T-helper 2 cell treated with Interferon-gamma antibody and Interleukin-4, amounts not matched to agents 5 μg/mL and 100 μg/mL, for 36 hours (primary cell): ENCODE measurements at places on chromosomes 2 and 18.

GRCh38 chr18:36217348-36217747, 30.1 kb downstream of the MOCOS start:
- H3K27ac ChIP-seq = no peak overlapping the region
- H3K4me3 ChIP-seq = no peak overlapping the region
- no peak for DNase-seq

DNA sequence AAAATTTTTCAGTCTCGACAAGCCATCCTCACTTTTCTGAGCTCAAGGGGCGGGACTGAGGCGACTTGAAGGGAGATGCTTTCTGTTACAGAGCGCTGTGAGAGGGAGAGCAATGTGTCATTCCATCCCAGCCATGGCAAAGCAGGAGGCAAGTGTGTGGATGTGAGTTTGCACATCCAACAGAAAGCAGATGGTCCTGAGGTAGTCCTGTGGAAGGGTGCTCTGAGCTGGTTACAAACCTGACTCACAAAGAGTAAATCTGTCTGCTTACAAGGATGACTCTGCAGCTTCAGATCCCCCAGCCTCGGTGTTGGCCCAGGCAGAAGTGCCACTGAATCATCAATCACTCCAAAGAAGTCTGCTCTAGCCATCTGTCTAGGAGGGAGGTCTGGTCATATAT, 482.0 kb upstream of the DCC start:
- DNase-seq = no peak
- H3K4me3 ChIP-seq = no peak overlapping the region
- H3K36me3 ChIP-seq = no peaks in the 10 kb centered on the region
- no peaks in the 10 kb centered on the region for H3K4me1 ChIP-seq
- no peaks in the 10 kb centered on the region for H3K27me3 ChIP-seq

DNA sequence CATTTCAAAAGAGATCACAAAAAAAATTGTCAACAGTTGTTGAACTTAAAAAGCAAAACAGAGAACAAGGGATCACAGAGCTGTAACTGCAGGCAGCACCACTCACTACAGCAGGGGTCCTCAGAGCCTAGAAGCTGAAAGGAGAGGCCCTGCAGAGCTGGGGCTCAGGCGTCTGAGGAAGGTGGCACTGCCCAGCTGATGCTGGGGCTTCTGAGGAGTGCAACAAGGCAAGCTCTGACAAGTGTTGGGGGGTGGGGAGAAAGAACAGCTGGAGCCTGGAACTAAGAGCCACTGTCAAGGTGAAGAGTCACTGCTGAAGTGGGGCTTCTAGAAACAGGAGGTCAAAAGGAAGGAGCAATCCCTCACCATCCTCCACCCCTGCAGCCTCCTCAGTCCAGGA, 46.2 kb downstream of the FTCDNL1 start:
- no peak overlapping the region for H3K27ac ChIP-seq
- no peaks in the 10 kb centered on the region for H3K27me3 ChIP-seq
- no peak overlapping the region for H3K4me3 ChIP-seq
- no peak for DNase-seq
- H3K4me1 ChIP-seq = no peaks in the 10 kb centered on the region

DNA sequence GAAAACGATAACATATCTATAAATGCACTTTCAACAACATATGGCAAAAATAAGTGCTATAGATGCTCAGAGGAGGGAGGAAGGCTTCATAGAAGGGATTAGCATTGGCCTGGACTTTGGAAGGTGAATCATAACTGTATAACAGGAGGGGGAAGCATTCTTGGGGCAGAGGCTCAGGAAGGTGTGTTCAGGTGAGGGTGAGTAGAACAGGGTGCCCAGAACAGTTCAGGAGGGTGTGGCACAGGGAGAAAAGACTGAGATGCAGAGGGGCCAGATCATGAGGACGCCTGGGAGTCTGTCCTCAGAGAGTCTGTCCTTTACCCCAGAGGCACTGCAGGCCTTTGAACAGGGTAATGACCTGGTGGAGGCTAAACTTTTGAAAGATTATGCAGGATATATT, 29.3 kb upstream of the MEP1B start:
- H3K27me3 ChIP-seq = peaks cover 10% of the 10 kb centered on the region
- no peak overlapping the region for H3K27ac ChIP-seq
- no peak overlapping the region for H3K4me3 ChIP-seq
- peaks cover 4% of the 10 kb centered on the region for H3K4me1 ChIP-seq
- no peaks in the 10 kb centered on the region for H3K36me3 ChIP-seq
- no peak for DNase-seq

DNA sequence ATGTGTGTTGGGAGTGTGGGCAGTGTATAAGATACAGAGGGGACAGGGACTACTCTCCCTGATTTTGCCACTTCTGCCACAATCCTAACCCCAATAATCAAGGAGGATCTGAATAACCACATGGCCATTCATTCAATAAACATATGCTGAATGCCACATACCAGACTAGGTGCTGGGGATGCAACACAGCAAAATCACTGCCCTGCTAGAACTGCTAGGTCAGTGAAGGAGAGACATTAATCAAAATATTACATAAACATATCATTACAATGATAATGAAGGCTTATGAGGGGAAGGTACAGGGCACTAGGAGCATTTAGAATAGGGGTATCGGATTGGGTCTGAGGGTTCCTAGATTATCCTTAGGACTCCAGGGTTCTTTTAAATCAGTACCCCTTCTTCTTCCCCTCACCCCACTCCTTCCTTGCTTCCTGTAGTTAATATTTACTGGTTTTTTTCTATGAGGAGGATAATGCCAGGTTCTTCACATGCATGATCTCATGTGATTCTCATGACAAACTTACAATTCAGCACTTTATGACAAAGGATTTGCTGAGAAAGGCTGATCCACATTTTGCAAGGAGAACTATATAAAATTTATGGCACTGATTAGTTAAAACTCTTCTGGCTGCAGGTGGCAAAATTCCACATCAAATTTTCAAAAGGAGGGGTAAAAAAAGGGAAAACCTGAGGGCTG, 56.4 kb upstream of the PCBP1 start:
- H3K27ac ChIP-seq = no peak overlapping the region
- peaks cover 14% of the 10 kb centered on the region for H3K4me1 ChIP-seq
- no peaks in the 10 kb centered on the region for H3K27me3 ChIP-seq
- H3K4me3 ChIP-seq = no peak overlapping the region

- H3K27me3 ChIP-seq = no peaks in the 10 kb centered on the region
- H3K27ac ChIP-seq = no peak overlapping the region
- H3K4me1 ChIP-seq = no peaks in the 10 kb centered on the region
Measured at GRCh38 chr2:80689106-80689505, 384.6 kb upstream of the LRRTM1 start.

DNA sequence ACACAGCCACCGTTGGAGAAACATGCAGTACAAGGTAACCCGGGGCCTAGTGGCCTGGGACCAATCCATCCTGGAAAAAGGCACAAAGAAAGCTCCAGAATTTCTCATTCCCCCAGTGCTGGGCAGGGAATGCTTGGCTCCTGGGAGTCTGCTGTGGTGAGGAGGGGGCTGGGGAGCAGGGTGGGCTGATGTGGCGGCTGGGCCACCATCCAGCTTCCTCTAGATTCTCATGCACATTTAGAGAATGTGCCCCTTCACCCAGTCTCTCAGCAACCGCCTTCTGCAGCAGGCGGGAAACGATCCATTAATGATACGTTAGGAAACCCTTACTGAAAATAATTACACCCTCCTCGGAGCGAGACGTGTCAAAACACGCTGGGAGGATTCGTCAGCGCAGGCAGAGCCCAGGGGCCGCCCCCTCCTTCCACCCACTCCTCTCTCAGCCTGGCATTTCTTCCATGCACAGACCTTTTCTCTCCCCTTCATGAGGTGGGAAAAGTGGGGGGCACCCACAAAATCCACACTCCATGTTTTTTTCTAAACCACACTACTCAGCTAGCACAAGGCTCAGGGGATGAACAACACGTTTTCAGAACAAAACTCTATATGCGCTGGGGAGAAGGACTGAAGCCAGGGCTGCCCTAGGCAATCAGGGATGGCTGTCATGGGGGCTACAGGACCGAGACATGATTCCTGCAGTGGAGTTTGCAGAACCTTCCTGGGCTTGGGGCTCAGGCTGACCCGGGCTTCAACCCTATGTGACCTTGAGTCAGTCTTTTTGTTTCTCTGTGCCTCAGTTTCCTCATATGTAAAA, 56.1 kb upstream of the SMAD7 start:
- H3K27ac ChIP-seq = no peak overlapping the region
- no peak overlapping the region for H3K4me3 ChIP-seq
- H3K36me3 ChIP-seq = no peaks in the 10 kb centered on the region
- DNase-seq = no peak
- H3K4me1 ChIP-seq = no peaks in the 10 kb centered on the region

GRCh38 chr2:224574423-224575084, 10.6 kb downstream of the CUL3 start:
- DNase-seq = no peak
- H3K4me1 ChIP-seq = peaks cover 54% of the 10 kb centered on the region
- no peaks in the 10 kb centered on the region for H3K27me3 ChIP-seq
- H3K36me3 ChIP-seq = no peaks in the 10 kb centered on the region
- H3K4me3 ChIP-seq = no peak overlapping the region
- H3K27ac ChIP-seq = no peak overlapping the region

- no peak for DNase-seq
- H3K4me1 ChIP-seq = peaks cover 12% of the 10 kb centered on the region
- H3K4me3 ChIP-seq = no peak overlapping the region
Measured at GRCh38 chr2:17313261-17313660, 205.0 kb downstream of the RAD51AP2 start.

GRCh38 chr2:11683476-11683875, 13.5 kb upstream of the NTSR2 start:
- no peak overlapping the region for H3K27ac ChIP-seq
- H3K4me3 ChIP-seq = no peak overlapping the region
- no peaks in the 10 kb centered on the region for H3K36me3 ChIP-seq
- H3K27me3 ChIP-seq = peaks cover 46% of the 10 kb centered on the region
- DNase-seq = no peak

DNA sequence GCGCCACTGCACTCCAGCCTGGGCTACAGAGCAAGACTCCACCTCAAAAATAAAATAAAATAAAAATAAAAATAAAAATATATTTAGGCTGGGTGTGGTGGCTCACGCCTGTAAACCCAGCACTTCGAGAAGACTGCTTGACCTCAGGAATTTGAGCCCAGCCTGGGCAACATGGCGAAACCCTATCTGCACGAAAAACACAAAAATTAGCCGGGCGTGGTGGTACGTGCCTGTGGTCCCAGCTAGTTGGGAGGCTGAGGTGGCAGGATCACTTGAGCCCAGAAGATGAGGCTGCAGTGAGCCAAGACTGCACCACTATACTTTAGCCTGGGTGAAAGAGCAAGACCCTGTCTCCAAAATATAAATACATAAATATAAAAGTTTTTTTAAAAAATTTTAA, 6.4 kb downstream of the RTN4 start:
- no peak for DNase-seq
- no peaks in the 10 kb centered on the region for H3K27me3 ChIP-seq
- peaks cover 31% of the 10 kb centered on the region for H3K4me1 ChIP-seq
- no peak overlapping the region for H3K27ac ChIP-seq

GRCh38 chr2:17272170-17272569, 246.1 kb downstream of the RAD51AP2 start:
- no peak overlapping the region for H3K27ac ChIP-seq
- no peak for DNase-seq
- no peaks in the 10 kb centered on the region for H3K27me3 ChIP-seq
- no peaks in the 10 kb centered on the region for H3K36me3 ChIP-seq
- H3K4me1 ChIP-seq = no peaks in the 10 kb centered on the region

DNA sequence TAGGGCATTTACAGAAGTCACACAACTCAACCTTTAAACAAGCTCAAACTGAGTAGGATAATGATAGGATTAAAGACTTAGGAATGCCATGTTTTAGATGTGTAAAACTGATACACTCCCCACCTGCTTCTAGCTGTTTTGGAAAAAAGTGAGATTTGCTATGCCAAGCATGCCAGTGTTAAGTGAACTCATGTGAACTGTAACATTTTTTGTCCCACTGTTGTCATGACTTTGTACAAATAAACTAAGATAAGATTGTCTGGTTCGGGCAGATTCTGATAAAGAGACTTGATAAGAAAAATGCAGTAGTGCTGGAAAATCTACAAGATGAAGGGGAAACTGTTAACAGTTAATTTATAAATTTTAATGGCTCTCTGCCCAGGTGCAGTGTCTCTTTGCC, 66.5 kb downstream of the GLS start:
- H3K27ac ChIP-seq = no peak overlapping the region
- H3K27me3 ChIP-seq = no peaks in the 10 kb centered on the region
- H3K36me3 ChIP-seq = no peaks in the 10 kb centered on the region

DNA sequence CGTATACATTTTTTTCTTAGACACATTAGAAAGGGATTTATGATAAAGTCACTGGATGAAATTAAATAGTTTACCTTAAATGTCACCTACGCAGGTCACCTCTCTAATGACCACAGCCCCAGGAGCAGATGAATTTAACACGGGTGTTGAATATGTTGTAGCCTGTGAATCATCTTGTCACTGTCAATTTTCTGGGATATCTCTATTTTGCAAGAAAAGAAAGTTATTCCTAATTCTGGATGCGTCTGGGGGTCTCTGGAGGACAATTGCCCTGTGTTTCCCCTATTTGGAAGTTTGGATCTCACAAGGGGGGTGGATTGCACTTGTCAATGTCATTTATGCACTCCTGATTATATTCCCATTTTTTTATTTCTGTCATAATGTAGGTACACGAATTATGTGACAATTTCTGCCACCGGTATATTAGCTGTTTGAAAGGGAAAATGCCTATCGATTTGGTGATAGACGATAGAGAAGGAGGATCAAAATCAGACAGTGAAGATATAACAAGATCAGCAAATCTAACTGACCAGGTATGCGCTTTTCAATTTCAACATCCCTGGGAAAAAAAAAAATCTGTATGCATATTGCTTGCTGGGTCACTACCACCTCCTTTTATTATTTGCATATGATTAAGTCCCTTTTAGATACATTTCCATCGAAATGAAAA, 7.7 kb downstream of the MEIS1 start:
- H3K27me3 ChIP-seq = peaks cover 72% of the 10 kb centered on the region
- DNase-seq = no peak
- H3K27ac ChIP-seq = no peak overlapping the region
- H3K4me3 ChIP-seq = no peak overlapping the region
- H3K36me3 ChIP-seq = peaks cover 1% of the 10 kb centered on the region
- H3K4me1 ChIP-seq = peaks cover 3% of the 10 kb centered on the region

DNA sequence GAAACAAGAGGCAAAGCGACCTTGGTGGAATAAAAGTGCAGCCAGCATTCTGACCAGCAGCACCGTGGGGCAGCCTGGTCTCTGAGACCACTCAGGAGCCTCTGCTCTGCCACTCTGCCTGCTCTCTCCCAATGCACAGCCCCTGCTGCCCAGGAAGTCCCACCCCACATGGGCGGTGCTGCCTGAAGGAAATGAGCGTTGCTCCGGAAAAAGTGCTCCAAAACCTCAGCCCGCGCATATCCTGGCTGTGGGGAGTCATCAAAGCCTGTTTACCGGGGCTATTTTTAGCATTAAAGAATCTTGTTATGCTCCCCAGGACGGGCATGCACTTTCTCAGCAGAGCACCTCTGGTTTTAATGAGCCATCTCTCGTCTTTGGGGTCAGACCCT, 54.5 kb downstream of the EPAS1 start:
- H3K27me3 ChIP-seq = no peaks in the 10 kb centered on the region
- DNase-seq = peak; percentile 69
- peaks cover 70% of the 10 kb centered on the region for H3K4me1 ChIP-seq
- peaks cover 25% of the 10 kb centered on the region for H3K36me3 ChIP-seq

- H3K4me1 ChIP-seq = peaks cover 18% of the 10 kb centered on the region
- H3K36me3 ChIP-seq = peaks cover 17% of the 10 kb centered on the region
- peak overlapping the region; percentile 97 for H3K4me3 ChIP-seq
- peaks cover 11% of the 10 kb centered on the region for H3K27me3 ChIP-seq
- peak overlapping the region; percentile 100 for H3K27ac ChIP-seq
Measured at GRCh38 chr2:71332435-71332796, 834 bp downstream of the ZNF638 start.
